ENCODE measurements at places on chromosomes 12 and 14. TPM values are rescaled to one million over a fixed set of nuclear protein-coding genes. Genes with fewer than 3 reads are reported as not detected.

DNA sequence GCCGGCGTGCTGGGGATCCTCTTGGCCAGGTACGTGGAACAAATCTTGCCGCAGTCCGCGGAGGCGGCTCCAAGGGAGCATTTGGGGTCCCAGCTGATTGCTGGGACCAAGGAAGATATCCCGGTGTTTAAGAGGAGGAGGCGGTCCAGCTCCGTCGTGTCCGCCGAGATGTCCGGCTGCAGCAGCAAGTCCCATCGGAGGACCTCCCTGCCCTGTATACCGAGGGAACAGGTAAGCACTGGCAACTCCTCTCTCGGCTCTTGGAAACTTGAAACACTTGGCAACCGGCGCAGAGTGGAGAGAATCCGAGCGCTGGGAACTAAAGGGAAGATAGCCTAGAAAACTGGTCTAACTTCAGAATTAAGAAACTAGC lies 1.7 kb downstream of the PDE3A start:
- no peak for DNase-seq

- no peak for DNase-seq
Observed at GRCh38 chr12:1922985-1923384, 4.5 kb upstream of the CACNA2D4 start.

- DNase-seq, result no peak
Observed at GRCh38 chr14:38038986-38039385, 168.7 kb upstream of the SSTR1 start.

KCNC2 gene
- not detected for total RNA-seq

BDKRB1 gene
- not detected for total RNA-seq

Data from pulmonary artery endothelial cell (primary cell).